NCI-H2081 treated with DMSO at 0.1 percent for 48 hours (cell line): ENCODE measurements at places on chromosomes 4 and X.

GRCh38 chrX:115952417-115953092, 218.0 kb upstream of the AGTR2 start:
- no peak for DNase-seq

GRCh38 chr4:165398570-165398969, 19.8 kb downstream of the CPE start:
- peak; percentile 80 for DNase-seq

GRCh38 chr4:68129793-68130192, at the start of gene TMPRSS11F:
Gene TMPRSS11F (minus strand): TSS chr4:68129869. CDS start chr4:68129820, 49 bp downstream.
- no peak for DNase-seq

DNA sequence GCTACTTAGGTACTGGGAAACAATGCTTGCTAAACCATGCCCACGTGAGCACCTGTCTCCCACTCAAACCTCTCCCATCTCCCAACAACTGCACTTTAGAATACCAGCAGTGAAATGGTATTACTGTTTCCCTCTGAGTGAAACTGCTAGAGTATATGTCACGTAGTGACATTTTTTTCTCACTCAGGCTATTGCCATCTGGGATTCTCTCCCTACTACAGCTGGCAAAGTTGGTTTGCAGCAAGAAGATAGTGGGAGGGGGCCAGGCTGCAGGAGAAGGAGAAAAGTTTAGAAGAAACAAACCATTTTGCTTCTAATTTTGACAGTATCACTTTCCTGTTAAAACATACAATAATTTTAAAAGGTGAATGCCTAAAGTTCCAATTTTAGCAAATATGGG, 358.3 kb downstream of the MAPK10 start:
- DNase-seq: no peak

- no peak for DNase-seq
These were observed 17.7 kb upstream of the AP1AR start for GRCh38 chr4:112213856-112214255.

DNA sequence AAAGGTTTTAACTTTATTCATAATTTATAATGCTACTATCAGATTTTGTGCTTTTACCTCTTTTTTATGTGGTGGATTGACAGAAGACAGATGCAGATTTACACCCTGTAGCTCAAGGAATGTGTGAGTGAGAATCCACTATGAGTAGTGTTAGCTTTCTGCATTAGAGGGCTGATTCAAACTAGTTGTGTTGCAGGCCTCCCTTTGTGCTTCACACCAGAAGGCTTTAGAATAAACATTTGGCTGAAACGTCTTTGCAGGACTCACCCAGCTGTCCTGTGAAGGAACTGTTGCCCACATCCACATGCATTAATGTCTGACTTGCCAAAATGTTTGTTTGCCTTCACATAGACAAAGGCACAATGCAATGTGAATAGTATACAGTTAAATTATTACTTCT, 127.0 kb downstream of the PCDH7 start:
- DNase-seq: no peak

- no peak for DNase-seq
These were observed 5.0 kb downstream of the UVSSA start for GRCh38 chr4:1351854-1352566.

DNA sequence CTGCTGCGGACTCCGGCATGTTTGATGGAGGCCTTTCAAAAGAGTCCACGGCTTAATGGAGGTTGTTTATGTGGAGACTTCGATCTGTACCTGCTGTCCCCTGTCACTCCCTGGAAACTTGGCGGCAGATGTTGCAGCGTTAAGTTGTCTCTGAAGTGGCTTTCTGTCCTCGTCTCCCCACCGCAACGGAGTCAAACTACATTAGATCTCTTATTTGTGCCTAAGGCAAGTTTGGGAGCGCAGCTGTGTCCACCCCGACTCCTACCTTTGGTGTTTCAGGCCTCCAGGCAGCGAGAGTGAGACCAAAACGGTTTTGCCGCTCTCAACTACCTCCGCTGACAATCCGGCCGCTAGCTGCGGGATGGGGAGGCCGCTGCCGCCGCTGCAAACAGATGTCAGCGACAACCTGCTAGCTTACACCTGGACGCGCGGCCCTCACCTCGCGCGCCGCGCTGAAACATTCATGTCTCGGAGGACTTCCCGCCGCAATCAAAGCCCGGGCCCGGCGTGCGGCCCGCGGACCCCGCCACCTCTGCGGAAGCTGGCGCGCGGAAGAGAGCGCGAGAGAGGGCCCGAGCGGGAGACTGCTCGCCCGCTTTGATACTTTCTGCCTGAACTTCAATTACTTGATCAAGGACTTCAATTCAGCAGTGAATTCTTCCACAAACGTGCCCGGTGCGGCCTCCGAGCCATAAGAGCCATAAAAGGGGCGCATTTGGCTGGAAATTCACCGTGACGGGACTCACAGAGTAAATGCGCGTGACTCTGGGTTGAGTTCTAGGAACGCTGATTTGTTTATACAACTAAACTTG, 108.4 kb downstream of the ANTXR2 start:
- no peak for DNase-seq

DNA sequence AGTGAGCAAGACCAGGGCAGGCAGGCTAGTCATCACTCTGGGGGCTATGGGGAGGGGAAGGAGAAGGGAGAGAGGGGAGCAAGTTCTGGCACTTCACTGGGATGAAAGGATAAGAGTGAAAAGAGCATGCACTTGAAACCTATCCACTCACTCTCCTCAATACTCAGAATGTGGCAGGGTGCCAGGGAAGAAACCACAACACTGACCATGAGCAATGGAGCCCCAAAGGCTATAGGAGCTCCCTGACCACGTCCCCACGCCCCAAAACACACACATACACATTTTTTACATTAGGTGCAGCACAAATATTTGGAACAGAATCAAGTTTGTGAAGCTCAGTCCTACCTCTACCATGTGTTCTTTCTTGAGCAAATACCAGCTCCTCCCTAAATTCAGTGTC, 132.2 kb downstream of the IDS start:
- no peak for DNase-seq

DNA sequence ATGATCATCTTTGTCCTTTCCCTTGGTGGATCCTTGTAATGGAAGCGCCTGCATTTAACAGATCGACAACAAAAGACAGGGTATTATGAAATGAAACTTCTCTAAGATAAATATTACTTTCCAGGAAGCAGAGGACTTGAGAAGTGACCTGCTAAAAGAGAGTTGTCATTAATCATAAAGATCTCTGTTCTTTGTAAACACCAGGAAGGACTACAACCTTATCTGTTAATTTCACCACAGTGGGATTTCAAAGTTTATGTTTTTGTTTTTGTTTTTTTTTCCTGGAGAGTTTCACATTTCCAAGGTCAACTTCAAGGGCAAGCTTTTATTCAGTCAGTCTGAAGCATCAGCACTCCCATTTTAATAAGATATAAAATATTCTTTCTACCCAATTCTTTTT, 170.9 kb downstream of the RCHY1 start:
- DNase-seq: no peak

DNA sequence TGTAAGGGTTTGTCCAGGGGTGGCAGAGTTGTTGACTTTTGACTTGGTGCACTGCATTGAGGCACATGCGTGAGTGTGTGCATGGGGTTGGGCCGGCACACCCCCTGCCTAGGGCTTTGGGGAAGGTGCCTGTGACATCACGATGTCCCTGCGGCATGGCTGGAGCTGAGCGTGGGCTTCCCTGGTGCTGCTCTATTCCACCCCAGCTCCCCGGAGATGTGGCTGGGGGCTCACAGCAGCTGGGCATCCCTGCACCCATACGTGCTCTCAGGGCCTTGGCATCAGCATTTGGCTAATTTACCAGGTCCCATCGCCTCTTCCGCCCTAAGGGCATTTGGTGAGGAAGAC, 5.7 kb downstream of the PSAPL1 start:
- DNase-seq: no peak

DNA sequence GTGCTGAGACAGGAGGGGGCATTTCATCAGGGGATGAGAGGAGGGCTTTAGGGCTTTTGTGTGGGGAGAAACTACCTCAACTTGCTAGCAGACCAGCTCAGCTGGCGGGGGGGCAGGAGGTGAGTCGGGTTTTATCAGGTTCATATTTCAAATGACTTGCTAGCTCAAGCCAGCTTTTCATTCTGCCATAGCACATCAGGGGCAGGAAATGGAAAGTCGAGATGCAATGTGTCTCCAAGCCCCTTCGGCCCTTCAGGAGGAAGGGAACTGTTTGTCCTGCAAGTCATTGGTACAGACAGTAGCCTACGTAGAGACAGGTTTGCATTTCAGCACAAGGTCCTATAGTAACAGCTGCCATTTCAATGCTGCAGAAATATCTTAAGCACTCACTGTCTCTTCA, 194.1 kb downstream of the PTTG2 start:
- DNase-seq: no peak

- DNase-seq: no peak
These were observed 76.7 kb downstream of the TMEM131L start for GRCh38 chr4:153542834-153543233.

GRCh38 chrX:71917621-71918343, 7.1 kb downstream of the NHSL2 start:
- no peak for DNase-seq

GRCh38 chrX:46665232-46666152, 91.9 kb downstream of the CHST7 start:
- DNase-seq: no peak

GRCh38 chrX:15242899-15243555, 26.9 kb downstream of the ASB9 start:
- peak; percentile 34 for DNase-seq

DNA sequence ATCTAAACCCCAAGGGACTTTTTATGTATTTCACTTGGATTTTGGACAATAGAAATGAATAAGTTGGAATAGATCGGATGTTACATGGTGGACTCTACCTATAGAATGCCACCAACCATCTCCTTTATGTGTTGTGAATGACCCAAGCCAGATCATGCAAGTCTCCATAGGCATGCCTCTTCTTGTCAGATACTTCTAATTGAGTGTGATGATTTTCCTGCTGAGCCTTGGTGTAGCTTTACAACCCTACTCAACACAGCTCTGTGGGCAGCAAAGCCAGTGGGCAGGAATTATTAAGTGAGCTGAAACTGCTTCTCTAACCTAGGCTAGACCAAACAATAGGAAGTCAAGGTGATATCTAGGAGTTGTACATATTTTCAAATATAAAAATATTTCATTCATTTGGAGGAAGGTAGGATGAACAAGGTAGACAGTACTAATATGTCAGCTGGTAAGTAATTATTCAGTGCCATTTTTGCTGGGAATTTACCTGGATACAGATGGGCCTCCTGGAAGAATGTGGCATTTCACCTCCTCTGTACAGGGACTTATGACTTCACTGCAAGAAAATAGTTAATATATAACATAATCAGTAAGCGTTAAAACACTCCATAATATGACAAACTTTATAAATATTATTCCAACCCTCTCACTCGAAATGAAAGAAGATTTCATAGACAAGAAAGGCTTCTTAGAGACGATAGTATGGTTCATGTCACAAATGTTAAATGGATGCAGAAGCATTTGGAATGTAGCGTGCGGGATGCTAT, 298.0 kb upstream of the FAT1 start:
- DNase-seq: no peak

GRCh38 chrX:30538271-30538670, 39.3 kb downstream of the TASL start:
- no peak for DNase-seq

DNA sequence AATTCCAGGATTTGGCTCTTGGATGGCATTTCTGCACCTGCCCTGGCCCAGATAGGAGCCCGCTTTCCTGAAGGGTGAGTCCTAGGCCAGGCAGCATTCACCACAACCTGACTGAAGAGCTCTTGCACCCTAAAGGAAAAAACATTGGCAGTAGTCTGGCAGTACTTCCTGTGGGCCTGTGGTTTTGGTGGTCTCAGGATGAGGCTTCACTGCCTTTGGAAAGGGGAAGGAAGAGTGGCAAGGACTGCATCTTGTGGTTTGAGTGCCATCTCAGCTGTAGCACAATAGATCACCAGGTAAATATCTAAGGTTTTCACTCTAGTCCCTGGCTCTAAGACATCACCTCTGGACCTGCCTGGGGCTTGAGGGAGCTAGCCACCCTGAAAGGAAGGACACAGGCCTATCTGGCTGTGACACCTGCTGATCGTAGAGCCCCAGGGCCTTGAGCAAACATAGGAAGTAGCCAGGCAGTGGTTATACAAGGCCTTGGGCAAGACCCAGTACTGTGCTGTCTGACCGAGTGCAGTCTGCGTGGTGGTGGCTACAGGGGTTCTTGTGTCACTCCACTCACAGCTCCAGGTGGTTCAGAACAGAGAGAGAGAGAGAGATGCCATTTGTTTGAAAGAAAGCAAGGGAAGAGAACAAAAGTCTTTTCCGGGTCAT, 28.5 kb upstream of the PRRG1 start:
- no peak for DNase-seq

- no peak for DNase-seq
These were observed 136.2 kb upstream of the USP9X start for GRCh38 chrX:40949071-40949470.

DNA sequence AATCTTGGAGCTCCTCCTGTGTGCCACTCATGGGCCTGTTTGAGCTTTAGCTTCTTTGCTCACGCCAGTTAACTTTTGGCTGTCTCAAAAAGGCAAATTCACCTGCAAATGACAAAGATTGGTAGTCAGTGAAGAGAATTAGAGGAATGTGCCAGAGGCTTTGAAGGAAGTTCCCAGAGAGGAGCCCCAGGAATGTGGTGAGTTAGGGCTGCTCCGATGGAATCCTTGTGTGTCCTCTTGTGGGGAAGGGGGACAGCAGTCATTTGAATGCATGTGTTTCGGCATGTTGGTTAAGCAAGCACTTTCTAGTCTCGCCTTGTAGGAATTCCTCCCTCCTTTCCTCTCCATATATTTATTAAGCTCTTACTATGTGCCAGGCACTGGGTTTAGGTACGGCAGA, 62.9 kb downstream of the ELF4 start:
- no peak for DNase-seq

DNA sequence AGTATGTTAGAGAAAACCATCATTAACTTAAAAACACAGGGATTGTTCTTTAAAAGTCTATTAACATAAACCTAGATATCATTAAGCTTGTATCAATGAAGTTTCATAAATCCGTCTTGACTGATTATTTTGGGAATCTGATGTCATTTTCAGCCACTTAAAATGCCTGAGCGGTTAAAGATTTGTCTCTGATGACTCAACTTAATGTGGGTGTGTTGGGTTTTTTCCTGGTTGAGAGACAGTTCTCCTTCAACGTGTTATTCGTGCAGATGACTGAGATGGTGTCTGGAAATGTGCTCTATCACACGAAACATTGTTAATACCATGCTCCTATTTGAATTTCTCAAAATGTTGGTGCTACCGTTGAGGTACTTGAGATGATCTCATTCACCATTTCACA, 227.3 kb upstream of the TENM3 start:
- DNase-seq: no peak

DNA sequence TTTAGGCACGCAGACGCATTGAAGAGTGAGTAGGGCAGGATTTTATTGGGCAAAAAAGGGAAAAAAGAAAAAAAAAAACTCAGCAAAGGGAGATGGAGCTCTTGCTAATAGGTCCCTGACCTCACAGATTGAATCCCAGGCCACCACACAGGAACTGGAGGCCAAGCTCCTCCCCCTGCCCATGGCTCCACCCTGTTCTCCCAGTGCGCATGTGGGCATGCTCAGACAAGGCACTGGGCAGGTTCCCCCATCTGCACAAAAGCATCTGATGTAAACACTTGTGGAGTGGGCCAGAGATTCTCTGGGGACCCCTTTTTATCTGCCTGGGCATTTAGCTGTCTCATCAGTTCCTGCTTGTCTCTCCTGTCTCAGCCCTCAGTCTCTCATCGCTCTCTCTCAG, 9.5 kb downstream of the FRMD7 start:
- DNase-seq: no peak
